Endothelial cell (in vitro differentiated cells): ENCODE measurements at places on chromosomes 12 and 14.

DNA sequence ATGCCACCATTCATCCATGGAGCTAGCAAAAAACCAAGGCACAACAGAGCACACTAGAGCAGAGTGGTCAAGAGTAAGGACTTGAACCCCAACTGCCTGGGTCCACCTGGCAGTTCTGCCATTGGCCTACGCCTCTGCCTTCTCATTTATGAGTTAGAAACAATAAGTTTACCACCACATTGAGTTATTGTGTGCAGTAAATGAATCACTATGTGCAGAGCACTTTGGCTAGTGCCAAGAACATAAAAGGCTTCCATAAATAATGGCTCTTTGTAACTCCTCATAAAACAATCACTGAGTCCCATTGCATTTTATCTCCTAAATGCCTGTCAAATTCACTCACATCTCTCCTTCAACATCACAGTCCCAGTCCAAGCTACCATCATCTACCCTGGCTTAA is 86.3 kb downstream of the OTX2 start:
- DNase-seq = no peak

- peak; percentile 28 for DNase-seq
Observed at GRCh38 chr14:59918824-59919569, 947 bp upstream of the LRRC9 start.

- DNase-seq = no peak
Observed at GRCh38 chr14:44163946-44164345, 343.1 kb downstream of the FSCB start.

DNA sequence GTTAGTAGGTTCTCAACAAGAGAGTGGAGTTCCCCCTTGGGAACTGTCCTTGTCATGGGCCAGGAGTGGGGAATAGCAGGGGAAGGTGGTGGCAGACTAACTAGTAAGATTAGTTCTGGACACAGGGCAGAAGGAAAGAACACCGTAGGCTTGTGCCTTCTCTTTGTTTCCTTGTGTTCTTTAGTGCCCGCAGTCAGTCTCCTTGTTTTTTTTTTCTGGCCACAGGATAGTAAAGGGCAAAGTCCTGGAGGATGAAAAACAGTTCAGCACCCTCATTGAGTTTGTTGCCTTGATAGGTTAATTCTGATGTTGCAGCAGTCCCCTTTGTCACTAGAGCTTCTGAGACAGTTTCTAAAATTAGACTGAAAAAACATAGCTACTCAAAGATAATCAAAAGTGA is 8.4 kb downstream of the PEX5 start:
- no peak for DNase-seq

DNA sequence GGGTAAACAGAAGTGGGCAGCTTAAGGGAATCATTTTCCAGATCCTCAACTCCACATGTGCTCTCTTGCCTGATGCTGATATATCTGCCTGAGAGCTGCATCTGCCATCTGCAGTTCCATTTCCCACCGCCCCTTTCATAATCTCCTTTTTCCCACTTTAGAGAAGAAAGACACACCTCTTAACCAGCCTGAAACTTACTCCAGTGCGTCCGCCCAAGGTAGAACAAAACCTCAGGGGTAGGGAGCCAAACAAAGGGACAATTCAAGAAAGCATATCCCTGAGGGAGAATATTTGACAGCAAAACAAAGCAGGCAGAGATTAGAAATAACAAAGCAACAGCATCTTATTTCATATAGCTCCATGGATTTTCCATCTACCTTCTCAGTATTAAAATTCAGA is 4.3 kb downstream of the MDM1 start:
- no peak for DNase-seq

- DNase-seq = no peak
Observed at GRCh38 chr14:55417955-55418354, 6.3 kb upstream of the ATG14 start.
